ENCODE measurements at places on chromosomes 1 and 21. TPM values are rescaled to one million over a fixed set of nuclear protein-coding genes. Genes with fewer than 3 reads are reported as not detected.

The PEX11B gene
- total RNA-seq: 31.4 TPM

The FAM110D gene
- under 0.01 TPM for total RNA-seq

The PTCH2 gene
- total RNA-seq: 0.40 TPM

The ZNF697 gene
- total RNA-seq: 5.6 TPM

The WNT3A gene
- total RNA-seq: not detected

The AGMAT gene
- total RNA-seq: 1.1 TPM

The CBR3 gene
- total RNA-seq: 12.4 TPM

The NTMT2 gene
- total RNA-seq: not detected

The S100A9 gene
- not detected for total RNA-seq

The PCP4L1 gene
- not detected for total RNA-seq

The GCSAML gene
- not detected for total RNA-seq

The MYOG gene
- total RNA-seq: not detected

The CHI3L2 gene
- total RNA-seq: 0.12 TPM

The SLC35F3 gene
- total RNA-seq: not detected

The LRIF1 gene
- total RNA-seq: 8.1 TPM

The AMPD1 gene
- total RNA-seq: not detected

The DHCR24 gene
- total RNA-seq: 44.0 TPM

The CLDN17 gene
- not detected for total RNA-seq

The SMCP gene
- total RNA-seq: not detected

The GBP7 gene
- total RNA-seq: not detected

The TSPEAR gene
- total RNA-seq: not detected

The KIF2C gene
- total RNA-seq: 27.3 TPM

The OR2AK2 gene
- total RNA-seq: not detected

The TMPRSS3 gene
- total RNA-seq: not detected

The TIE1 gene
- 12.3 TPM for total RNA-seq

The VWA5B1 gene
- not detected for total RNA-seq

The SPRR2E gene
- total RNA-seq: not detected

Data from aortic smooth muscle cell (primary cell).